ENCODE measurements at places on chromosomes 6 and 20.

GRCh38 chr6:113642714-113643406, 214.3 kb upstream of the MARCKS start:
- peak; percentile 92 for DNase-seq

DNA sequence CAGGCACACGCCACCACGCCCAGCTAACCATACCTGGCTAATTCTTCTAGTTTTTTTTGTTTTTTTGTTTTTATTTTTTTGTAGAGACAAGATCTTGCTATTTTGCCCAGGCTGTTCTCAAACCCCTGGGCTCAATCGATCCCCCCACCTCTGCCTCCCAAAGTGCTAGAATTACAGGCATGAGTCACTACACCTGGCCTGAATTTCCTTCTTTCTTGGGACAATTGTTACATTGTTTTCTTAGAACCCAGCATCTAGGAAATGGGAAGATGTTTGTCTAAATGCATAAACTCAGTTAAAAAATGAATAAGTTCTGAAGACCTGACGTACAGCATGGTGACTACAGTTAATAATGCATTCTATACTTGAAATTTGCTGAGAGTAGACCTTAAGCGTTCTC, 10.8 kb upstream of the AGPAT4 start:
- DNase-seq = no peak

GRCh38 chr20:1686151-1686748, 28.7 kb upstream of the SIRPG start:
- peak; percentile 31 for DNase-seq

GRCh38 chr6:98574984-98575383, 259.4 kb upstream of the POU3F2 start:
- no peak for DNase-seq

- peak; percentile 30 for DNase-seq
Observed at GRCh38 chr6:14857501-14857900, 388.4 kb upstream of the JARID2 start.

DNA sequence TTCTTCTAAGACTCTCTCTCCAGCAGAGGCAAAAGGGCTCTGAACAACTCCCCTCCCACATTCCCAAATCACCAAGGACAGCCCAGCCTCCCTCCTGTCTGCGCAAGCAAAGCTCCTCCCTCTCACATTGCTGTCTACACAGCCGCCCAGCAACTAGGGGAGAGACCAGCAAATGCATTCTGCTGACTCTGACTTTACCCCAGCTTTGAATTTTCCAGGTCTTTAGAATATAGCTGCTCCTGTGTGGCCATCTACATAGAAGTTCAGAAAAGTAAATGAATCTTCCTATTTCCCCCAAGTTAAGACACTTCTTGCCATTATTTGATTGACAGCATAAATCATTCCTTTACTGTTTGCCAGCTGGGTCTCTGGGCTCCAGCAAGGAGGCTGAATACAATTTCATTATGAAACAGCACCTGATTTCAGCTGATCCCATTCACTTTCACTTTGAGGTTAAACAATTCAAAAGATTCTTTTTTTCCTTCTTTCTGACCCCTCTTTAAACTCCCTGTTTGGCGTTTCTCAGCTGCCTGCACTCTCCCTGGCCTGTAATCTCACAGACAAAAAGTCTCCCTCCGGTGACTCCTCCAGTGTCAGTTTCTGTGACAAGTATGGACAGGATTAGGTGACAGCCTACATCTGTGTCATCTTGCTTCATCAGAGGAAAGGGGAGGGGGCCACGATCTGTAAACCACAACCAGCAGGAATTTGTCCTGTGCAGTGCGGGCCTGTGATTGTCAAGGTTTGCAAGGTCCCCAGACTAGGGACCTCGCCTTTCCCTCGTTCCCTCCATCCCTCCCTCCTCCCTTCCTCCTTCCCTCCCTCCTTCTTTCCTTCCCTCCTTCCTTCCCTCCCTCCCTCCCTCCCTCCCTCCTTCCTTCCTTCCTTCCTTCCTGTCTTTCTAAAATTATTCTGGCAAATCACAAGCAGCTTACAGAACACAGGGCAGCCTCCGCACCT, 205.6 kb upstream of the RIN2 start:
- no peak for DNase-seq

GRCh38 chr6:52420668-52421358, 671 bp downstream of the EFHC1 start:
- DNase-seq = no peak

Measured in hematopoietic multipotent progenitor cell treated with erythropoietin and hydrocortisone succinate and interleukin-3 and kit ligand, for 6 days (in vitro differentiated cells).